Heart left ventricle (tissue), 16 donors: ENCODE measurements at places on chromosomes 6 and 20.
A peak's percentile ranks its signal among the peaks of the same experiment; 100 is the strongest.

DNA sequence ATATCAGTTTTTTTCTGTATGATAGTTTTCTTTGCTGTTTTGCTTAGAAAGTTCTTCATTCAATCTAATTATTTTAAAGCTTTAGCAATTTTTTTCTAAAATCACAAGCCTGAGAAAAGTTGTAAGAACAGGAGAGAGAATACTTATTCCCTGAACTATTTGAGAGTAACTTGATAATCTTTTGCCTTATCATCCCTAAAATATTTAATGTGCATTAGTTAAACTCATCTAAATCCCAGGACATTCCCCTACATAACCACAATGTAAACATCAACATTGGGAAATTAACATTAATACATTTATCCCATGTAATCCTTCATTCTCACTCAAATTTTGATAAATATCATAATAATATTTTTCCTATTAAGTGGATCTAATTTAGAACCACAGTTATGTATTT lies 241.8 kb downstream of the CD109 start:
- no peak for DNase-seq

DNA sequence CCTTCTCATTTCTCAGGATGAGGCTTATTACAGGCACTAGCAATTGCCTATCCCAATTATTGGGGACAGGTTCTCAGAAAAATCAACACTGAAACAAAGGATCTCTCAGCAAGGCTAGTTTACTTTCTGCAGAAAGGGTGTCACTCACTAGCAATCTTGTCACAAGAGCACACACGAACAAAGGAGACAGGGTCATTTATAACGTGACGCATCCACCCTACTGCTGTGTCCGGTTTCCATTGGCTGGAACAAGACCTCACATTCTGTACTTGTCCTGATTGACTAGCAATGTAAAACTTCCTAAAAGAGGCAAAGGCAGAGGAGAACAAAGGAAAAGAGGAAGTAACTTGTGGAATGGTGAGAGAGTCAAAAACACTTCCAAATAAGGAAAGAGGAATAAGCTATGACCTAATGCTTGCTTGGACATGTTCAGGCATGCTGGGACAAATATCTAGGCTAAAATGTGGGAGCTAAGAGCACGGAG lies 160.2 kb upstream of the STXBP5 start:
- DNase-seq, result no peak

DNA sequence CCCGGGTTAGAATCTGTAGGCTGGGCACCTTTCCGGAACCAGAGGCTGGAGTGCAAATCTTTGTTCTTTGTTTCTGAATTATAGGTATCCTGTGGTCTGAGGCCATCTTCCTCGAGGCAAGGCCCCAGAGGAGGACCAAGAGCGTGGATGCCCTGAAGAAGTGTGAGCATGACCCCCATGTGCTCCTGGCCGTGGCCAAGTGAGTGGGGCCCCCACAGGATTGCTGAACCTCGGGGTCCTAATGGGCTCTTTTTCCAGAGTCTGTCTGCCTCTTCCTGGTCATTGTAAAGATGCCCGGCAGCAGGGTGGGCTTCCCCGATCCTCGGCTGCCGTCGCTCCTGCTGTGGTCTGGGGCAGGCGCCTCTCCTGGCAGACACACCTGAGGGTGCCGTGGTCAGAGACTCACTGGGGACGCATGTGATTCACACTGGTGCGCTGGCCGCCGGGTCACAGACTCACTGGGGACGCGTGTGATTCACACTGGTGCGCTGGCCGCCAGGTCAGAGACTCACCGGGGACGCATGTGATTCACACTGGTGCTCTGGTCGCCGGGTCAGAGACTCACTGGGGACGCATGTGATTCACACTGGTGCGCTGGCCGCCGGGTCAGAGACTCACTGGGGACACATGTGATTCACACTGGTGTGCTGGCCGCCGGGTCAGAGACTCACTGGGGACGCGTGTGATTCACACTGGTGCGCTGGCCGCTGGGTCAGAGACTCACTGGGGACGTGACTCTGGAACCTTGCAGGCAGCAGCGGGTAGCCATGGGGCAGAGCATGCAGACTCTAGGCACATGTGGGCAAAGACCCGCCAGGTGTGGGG lies 6.5 kb upstream of the C20orf204 start:
- DNase-seq, result no peak

GRCh38 chr6:170130771-170131241 lies 160.1 kb downstream of the DLL1 start:
- peak; percentile 58 for DNase-seq

DNA sequence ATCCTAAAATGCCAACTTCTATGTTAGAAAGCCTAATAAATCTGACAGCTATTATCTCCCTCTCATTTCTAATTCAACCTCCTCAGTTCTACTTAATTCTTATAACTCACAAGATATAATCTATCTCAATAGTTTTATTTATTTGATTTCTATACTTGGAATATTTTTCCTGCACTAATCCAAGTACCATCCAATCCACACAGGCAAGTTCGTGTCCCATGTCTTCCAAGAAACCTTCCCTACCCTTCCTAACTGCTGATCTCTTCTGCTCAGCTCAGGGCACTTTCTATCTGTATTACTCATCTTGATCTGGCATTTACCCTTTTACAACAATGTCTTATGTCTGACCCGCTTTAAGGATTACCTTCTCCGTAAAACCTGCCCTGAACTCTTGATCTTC lies 18.2 kb downstream of the NCOA5 start:
- no peak for DNase-seq

DNA sequence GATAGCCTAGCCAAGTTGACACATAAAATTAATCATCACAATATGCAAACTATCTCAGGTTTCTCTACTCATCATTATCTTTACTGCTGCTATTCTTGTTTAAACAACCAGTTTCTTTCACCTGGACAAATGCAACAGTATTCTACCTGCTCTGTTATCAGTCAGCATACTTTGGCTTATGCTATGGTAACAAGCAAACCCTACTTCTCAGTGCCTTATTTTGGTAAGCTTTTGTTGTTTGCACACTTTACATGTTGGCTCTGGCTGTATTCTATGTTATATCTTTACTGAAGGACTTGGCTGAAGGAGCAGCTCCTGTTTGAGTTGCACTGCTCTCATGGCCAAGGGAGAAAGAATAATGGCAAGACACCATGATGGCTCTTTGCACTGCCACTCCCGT lies 463.1 kb downstream of the EPM2A start:
- no peak for DNase-seq

DNA sequence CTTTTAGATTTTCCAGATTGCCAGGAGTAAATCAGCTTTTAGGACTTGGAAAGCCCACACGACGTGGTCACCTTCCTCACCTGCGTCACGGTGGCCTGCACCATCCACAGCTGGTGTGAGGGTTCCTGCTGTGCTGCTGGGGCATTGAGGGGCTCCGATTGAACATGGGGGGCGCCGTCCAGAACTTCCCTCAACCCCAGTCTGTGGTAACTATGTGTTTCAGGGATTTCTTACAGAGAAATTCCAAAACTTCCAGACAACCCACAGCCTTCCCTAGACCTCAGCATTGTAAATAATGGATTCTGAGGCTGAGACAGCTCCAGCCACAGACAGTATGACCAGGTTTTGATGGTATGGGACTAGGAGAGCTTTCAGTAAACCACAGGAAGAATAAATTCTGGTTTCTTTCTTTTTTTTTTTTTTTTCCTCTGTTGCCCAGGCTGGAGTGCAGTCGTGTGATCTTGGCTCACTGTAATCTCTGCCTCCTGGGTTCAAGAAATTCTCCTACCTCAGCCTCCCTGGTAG lies 46.7 kb upstream of the IRF4 start:
- DNase-seq, result no peak

- DNase-seq, result no peak
These were observed 255.7 kb upstream of the THEMIS start for GRCh38 chr6:128156321-128157111.

DNA sequence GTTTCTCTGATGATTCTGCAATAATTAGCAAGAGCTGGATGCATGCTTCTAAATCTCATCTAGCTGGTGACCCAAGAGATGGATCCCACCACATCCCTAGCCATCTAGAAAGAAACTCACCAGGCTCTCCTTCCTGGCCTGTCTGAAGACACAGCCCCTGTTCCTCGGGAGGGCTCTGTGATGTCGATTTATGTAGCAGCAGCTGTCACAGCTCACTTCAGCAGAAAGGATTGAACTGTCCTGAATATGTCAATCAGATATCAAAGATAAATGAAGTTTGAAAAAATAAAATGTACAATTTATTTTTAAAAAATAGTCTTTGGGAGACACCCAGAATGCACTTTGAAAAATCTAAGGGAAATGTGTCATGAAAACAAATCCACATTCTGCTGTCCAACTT lies 67.3 kb upstream of the TSHZ2 start:
- DNase-seq, result no peak

GRCh38 chr6:89007209-89008000 lies 44.0 kb upstream of the RNGTT start:
- DNase-seq, result no peak

- DNase-seq, result no peak
These were observed 28.6 kb downstream of the PPARD start for GRCh38 chr6:35370785-35371493.

DNA sequence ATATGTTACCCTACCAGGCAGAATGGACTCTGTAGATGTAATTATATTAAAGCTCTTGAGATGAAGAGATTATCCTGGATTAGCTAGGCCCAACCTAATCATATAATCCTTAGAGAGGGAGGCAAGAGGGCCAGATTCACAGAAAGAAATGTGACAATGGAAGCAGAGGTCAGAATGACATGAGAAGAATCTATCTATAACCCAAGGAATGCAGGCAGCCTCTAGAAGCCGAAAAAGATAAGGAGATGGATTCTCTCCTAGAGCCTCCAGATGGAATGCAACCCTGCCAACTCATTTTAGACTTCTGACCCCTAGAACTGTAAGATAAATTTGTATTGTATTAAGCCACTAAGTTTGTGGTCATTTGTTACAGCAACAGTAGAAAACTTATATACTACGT lies 12.3 kb downstream of the PXT1 start:
- no peak for DNase-seq

DNA sequence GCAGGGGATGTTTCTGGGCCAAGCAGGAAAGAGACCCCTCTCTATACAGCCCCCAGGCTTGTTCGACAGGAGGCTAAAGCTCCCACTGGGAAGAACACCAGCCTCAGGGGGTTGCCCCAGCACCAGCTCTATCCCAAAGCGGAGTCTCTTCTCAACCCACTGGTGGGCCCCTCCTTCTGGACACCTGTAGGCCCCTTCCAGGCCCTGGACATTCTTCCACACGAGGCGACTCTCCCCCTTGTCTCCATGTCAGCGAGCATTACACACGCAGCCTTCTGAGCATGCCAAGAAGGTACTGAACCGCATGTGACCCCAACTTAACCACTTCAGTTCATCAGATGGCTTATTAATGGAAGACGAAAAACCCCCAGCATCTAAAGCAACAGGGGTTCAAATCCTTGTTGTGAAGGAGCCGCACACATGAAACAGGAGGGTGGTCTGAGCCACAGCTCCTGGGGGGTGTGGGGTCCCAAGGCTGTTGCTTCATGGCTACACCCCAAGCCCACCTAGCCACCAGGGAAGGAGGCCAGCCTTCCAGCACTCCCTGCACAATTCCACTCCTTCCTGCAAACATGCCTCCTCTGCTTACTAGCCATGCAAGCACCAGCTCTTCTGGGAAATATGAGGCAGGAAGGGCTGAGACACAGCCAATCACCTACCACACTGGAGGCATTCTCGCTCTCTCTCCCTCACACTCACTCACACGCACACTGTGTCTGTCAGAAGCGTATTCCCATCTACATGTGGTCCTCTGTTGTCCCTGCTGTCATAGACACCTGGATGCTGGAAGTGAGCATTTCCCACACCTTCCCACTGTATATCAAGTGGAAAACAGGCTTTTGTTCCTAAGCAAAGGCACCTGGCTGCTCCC lies 104.5 kb downstream of the NOL4L start:
- no peak for DNase-seq

- no peak for DNase-seq
These were observed 1.2 kb upstream of the TFB1M start for GRCh38 chr6:155315516-155315871.

- no peak for DNase-seq
These were observed 5.5 kb downstream of the SMPD2 start for GRCh38 chr6:109446072-109446471.

DNA sequence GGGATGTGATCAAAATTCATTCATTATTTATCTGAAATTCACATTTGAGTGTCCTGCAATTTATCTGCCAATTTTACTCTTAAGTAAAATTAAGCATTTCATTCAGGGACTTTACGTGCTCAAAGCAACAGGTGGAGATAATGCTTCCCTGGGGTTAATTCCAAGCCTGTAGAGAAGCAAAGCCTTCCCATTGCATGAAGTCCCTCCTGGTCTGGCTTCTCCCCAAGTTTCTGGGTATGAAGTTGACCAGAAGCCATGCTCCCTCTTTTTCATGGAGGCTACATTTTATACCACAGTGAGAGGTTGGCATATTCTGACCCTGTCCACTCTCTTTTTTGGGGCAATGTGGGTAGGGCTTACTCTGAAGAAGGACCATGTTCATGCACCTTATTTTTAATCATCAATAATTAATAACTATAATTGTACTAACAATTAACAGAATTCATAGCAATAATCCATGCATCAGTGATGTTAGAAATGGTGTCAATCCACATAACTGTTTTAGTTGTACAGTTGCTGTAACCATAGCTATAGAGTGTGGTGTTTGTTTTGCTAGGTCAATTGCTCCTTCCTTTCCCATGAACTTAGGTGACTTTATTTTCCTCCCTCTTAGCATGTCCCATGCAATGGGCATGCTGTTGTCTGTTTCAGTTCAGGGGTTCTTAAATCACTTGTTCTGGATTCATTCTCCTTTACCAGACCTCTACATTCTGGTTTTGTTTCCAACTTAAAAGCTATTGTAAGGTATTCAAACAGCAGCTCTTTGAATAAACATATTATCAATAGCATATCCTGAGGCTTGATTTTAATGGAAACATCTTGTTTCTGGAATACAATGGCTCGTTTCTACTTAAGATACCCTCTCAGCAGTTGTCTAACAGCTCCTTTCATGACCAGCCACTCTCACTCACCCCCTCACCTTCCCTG lies 1.5 kb downstream of the LAMA4 start:
- DNase-seq, result no peak

- DNase-seq, result no peak
These were observed 980.3 kb upstream of the FLRT3 start for GRCh38 chr20:15317546-15318232.

DNA sequence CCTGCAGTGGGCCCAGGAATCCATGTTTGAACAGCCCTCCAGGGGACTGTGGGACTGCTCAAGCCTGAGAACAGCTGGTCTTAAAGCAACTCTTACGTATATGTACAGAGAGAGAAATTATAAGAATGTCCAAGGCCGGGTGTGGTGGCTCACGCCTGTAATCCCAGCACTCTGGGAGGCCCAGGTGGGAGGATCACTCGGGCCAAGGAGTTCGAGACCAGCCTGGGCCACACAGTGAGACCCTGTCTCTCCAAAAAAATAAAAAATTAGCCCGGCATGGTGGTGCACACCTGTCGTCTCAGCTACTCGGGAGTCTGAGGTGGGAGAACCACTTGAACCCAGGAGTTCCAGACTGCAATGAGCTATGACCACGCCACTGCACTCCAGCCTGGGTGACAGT lies 134.0 kb downstream of the DTNBP1 start:
- no peak for DNase-seq

DNA sequence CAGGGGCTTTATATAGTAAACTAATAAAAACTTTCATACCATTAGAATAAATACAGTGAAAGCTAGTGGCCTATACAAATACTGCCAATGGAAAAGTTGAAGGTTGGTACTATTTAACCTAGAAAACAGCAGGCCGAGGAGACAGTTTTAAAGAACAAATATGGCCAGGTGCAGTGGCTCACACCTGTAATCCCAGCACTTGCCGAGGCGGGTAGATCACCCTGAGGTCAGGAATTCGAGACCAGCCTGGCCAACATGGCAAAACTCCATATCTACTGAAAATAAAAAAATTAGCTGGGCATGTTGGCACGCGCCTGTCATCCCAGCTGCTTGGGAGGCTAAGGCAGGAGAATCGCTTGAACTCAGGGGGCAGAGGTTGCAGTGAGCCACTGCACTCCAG lies 24.8 kb downstream of the GLYATL3 start:
- no peak for DNase-seq
